ENCODE measurements at places on chromosomes 2 and 18. TPM values are rescaled to one million over a fixed set of nuclear protein-coding genes. Genes with fewer than 3 reads are reported as not detected.

ZSCAN30 gene
- total RNA-seq = 18.2 TPM

PPIL3 gene
- total RNA-seq = 34.0 TPM

PLA2R1 gene
- 0.93 TPM for total RNA-seq

GDF7 gene
- total RNA-seq = under 0.01 TPM

DNAJB2 gene
- total RNA-seq = 37.9 TPM

TM4SF20 gene
- not detected for total RNA-seq

PPP1R1C gene
- total RNA-seq = 0.31 TPM

ERMN gene
- not detected for total RNA-seq

STPG4 gene
- total RNA-seq = 0.33 TPM

WNT10A gene
- 0.34 TPM for total RNA-seq

TBR1 gene
- under 0.01 TPM for total RNA-seq

LYPD1 gene
- total RNA-seq = 122 TPM
